Adipose tissue (tissue), 3 donors: ENCODE measurements at places on chromosomes 11 and 22. TPM values are rescaled to one million over a fixed set of nuclear protein-coding genes. Genes with fewer than 3 reads are reported as not detected.

Gene TSPAN32
- polyA plus RNA-seq = 1.7 TPM

Gene CDHR5
- polyA plus RNA-seq = not detected

Gene DBX1
- polyA plus RNA-seq = not detected

Gene OR8G1
- not detected for polyA plus RNA-seq

Gene SLC22A8
- polyA plus RNA-seq = not detected

Gene HBG1
- polyA plus RNA-seq = not detected

Gene ANO9
- 2.7 TPM for polyA plus RNA-seq

Gene OR2D2
- polyA plus RNA-seq = not detected

Gene CDC42BPG
- 9.7 TPM for polyA plus RNA-seq

Gene SLC6A5
- not detected for polyA plus RNA-seq

Gene OR51B5
- polyA plus RNA-seq = not detected

Gene P4HA3
- 0.45 TPM for polyA plus RNA-seq

Gene OR5J2
- not detected for polyA plus RNA-seq

Gene PGR
- 0.56 TPM for polyA plus RNA-seq

Gene RELT
- polyA plus RNA-seq = 0.74 TPM

Gene DUSP8
- 4.3 TPM for polyA plus RNA-seq

Gene UCP3
- 0.80 TPM for polyA plus RNA-seq

Gene OR10A2
- not detected for polyA plus RNA-seq

Gene APOL5
- polyA plus RNA-seq = not detected

Gene ARHGAP8
- 1.1 TPM for polyA plus RNA-seq

Gene SUN2
- 76.8 TPM for polyA plus RNA-seq

Gene MS4A6A
- 76.3 TPM for polyA plus RNA-seq

Gene OR5B21
- polyA plus RNA-seq = not detected

Gene ANO1
- 7.8 TPM for polyA plus RNA-seq

Gene MS4A7
- 18.8 TPM for polyA plus RNA-seq

Gene RPS25
- 1,274 TPM for polyA plus RNA-seq

Gene PKNOX2
- 1.3 TPM for polyA plus RNA-seq

Gene TRIM5
- 11.2 TPM for polyA plus RNA-seq

Gene MFRP
- polyA plus RNA-seq = 0.11 TPM
